ENCODE measurements at places on chromosomes 13 and 19.

DNA sequence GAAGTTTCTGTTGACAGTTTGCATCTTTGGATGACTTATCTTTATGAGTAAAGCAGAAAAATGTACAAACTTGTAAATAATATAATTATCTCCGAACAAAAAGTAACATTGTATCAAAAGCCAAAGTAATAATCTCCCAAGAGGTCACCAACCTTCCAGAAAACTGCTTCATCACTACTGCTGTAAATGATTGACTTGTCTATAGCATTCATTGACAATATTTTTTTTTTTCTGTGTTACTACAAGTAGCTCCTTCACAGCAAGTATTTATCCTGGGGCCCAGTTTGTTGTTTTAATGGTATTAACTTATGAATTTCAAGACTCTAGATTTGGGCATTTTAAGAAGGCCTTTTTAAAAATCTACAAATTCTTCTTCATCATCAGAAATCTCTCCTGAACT is 242.4 kb downstream of the KLF12 start:
- DNase-seq, result no peak

DNA sequence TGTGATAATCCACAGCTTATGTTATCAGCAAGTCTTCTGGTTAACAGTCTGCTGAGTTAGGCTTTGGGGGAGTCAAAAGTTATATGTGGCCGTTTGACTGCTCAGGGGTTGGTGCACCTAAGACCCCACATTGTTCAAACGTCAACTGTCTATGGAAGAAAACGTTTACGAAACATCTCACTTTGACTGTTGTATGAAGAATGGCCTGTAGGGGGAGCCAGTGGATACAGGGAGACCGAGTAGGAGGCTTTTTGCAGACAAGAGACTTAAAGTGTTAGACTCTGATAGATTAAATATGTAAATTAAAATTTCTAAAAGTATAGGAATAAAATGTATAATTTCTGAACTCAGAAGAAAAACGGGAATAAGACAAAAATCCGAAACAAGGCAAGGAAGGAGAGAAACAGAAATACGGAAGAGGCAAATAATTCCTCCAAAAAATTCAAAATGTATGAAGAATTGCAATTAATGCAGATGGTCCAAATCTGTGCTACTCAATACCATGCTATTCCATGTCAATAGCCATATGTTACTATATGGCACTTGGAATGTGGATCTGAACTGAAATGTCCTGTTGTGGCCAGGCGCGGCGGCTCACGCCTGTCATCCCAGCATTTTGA is 37.8 kb downstream of the TNFSF14 start:
- peak; percentile 49 for DNase-seq

GRCh38 chr19:13163609-13164342 is 13.6 kb downstream of the IER2 start:
- DNase-seq, result no peak

DNA sequence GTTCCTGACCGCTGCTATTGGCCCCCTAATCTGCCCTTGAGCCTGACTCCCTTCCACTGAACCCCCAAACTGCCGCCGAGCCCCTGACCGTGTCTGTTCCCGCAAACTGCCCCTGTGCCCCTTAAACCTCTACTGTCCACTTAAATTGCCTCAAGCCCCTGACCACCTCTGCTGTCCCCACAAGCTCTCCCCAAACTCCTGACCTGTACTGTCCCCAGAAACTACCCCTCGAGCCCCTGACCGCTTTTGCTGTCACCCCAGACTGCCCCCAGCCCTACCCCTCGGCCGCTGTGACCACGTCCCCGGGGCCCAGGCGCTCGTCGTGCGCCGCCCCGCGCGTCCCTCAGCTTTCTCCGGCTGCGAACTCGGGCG is 382 bp downstream of the ZNF77 start:
- DNase-seq, result no peak

GRCh38 chr13:44854313-44855060 is 134.8 kb downstream of the NUFIP1 start:
- DNase-seq, result no peak

- DNase-seq, result no peak
These were observed 1208.0 kb downstream of the DIAPH3 start for GRCh38 chr13:58955546-58956385.

DNA sequence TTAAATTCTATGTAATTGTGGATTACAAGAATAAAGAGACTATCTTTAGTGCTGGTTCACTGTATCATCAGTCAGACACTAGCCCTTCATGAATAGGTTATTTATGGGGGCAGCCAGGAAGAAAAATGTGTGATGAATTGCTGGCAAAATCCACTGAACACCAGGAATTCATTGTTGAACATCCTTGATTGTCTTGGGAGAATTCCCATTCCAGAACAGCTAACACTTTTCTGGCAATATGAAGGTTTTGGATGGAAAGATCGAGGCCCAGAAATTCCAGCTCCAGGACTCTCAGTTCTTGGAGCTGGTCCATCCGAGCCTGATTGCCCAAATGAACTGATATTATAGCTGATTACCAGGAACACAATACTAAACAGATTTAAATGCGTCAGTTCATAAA is 11.5 kb upstream of the SPART start:
- no peak for DNase-seq

GRCh38 chr19:46201454-46202310 is 27.9 kb upstream of the IGFL1 start:
- no peak for DNase-seq

GRCh38 chr13:32829676-32830335 is 186.4 kb upstream of the KL start:
- DNase-seq, result no peak

- no peak for DNase-seq
These were observed 52.5 kb upstream of the RXFP2 start for GRCh38 chr13:31686670-31687425.

DNA sequence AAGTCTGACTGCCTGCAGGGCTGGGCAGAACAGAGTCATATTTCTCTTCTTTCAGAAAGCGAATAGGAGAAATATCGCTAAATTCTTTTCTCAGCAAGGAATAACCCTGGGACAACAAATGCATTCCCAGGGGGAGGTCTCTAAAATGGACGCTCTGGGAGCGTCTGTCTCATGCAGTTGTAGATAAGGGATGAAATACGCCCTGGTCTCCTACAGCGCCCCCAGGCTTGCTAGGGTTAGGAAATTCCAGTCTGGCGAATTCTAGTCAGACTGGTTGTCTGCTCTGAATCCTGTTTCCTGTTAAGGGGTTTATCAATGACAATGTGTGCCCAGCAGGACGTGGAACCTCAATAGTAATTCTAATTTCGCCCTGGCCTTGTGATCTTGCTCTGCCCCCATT is 1214.1 kb downstream of the DIAPH3 start:
- DNase-seq, result no peak

- DNase-seq, result no peak
These were observed 291.0 kb downstream of the DLEU7 start for GRCh38 chr13:50552424-50552966.

DNA sequence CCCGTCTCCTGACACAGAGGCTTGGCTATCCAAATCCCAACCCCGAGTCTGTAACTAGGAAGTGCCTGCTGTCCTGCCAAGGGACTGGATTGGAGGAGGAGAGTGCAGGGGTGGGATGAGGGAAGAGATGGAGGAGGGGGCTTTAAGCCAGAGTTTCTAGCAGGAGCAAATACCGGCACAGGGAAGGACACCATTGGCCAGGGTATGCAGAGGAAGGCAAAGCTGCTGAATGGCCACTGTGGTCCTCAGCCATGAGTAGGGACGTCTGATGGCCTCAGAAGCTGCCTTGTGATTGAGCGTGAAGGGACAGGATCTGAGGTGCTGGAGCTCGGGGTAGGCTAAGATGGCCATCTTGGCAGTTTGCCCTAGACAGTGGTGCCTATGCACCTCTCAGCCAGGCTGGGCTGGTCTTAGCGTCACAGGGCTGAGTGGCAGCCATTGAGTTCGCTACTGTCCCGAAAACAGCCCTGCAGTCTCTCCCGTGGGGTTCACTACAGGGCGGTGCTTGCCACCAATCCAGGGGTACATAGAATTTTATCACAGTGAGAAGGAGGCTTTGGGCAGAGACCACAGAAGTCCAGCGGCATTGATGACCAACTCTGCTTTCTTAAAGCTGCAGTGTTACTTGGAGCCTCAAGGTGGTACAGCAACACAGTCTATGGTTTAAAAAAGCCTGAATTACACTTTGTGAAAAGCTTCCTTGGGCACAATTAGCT is 61.8 kb downstream of the AKAP11 start:
- no peak for DNase-seq

DNA sequence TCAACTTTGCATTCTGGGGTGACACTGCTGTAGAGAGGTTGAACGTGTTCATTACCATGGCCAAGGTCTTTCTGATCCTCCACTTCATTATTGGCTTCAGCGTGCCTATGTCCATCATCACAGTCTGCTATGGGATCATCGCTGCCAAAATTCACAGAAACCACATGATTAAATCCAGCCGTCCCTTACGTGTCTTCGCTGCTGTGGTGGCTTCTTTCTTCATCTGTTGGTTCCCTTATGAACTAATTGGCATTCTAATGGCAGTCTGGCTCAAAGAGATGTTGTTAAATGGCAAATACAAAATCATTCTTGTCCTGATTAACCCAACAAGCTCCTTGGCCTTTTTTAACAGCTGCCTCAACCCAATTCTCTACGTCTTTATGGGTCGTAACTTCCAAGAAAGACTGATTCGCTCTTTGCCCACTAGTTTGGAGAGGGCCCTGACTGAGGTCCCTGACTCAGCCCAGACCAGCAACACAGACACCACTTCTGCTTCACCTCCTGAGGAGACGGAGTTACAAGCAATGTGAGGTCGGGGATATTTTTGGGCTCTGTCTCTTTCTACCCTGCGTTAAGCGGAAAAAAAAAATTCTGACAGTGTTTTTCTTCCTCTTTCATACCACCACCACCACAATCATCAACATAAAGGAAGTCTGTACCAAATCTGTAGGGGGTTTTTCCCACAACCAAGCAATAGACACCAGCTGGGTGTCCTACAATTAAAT is 29.5 kb downstream of the FPR3 start:
- no peak for DNase-seq

GRCh38 chr19:10112895-10113591 is 1.6 kb downstream of the P2RY11 start:
- DNase-seq, result peak; percentile 43

- DNase-seq, result no peak
These were observed 19.8 kb upstream of the ISYNA1 start for GRCh38 chr19:18457483-18458331.

DNA sequence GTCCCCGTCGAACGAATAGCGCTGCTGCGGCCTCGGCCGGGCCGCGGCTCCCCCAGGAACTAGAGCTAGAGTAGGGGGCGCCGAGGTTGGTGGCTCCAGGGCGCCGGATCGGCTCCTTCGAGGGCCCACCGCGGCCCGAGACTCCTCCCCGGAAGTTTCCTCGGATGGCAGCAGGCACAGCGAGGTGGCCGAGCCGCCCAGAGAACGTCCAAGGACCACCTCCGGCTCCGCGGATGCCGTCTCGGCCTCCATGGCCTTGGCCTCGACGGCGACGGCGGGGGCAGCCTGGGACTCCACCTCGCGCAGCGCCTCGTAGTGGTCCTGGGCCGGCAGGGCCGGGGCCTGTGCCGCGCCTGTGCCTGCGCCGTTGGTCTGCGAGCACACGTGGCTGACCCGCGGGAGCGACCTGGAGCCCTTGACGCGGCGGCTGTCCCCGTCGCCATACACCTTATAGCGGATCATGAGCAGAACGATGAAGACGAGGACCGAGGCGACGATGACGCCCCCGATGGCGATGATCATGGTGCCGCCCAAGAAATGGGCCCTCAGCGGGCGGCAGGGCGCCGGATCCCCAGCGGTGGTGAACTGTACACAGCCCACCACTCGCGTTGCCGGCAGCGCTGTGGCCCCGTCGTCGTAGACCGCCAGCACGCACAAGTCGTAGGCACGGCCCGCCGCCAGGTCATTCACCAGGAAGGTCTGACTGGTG is 11.8 kb downstream of the IFNL1 start:
- DNase-seq, result no peak

DNA sequence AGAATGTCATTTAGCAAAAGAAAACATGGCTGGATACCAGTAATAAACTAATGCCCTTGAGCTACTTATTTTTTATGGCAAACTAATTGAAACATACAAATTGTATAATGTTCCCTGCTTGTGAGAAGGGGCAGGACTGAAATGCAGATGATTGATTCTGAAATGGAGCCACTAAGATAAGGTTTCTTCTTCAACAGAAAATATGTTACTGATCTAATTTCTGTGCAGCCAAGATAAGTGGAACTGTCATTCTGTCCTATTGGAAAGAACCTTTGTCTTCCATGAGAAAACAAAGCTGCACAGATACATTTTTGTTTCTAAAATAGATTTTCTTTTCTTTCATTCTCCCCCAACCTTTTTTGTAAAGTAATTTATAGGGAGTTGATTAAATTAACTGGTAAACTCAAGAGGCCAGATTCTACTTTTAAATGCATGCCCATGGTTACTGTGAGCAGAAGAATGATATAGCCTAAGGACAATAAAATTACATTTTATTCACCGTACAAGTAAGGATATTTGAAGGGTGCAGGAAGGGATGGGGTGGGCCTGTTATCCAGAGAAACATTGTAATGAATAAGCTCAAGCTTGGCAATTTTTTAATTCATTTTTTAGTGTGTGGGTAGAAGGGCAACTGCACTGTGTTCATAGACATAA is 39.9 kb downstream of the STARD13 start:
- no peak for DNase-seq

- no peak for DNase-seq
These were observed 153.4 kb downstream of the DPF1 start for GRCh38 chr19:38070573-38070972.

- DNase-seq, result no peak
These were observed 477.5 kb downstream of the SLITRK6 start for GRCh38 chr13:85321734-85322133.

- DNase-seq, result no peak
These were observed 3.2 kb downstream of the MAB21L1 start for GRCh38 chr13:35473206-35473775.

GRCh38 chr13:44331446-44331845 is 42.2 kb upstream of the SERP2 start:
- DNase-seq, result no peak

DNA sequence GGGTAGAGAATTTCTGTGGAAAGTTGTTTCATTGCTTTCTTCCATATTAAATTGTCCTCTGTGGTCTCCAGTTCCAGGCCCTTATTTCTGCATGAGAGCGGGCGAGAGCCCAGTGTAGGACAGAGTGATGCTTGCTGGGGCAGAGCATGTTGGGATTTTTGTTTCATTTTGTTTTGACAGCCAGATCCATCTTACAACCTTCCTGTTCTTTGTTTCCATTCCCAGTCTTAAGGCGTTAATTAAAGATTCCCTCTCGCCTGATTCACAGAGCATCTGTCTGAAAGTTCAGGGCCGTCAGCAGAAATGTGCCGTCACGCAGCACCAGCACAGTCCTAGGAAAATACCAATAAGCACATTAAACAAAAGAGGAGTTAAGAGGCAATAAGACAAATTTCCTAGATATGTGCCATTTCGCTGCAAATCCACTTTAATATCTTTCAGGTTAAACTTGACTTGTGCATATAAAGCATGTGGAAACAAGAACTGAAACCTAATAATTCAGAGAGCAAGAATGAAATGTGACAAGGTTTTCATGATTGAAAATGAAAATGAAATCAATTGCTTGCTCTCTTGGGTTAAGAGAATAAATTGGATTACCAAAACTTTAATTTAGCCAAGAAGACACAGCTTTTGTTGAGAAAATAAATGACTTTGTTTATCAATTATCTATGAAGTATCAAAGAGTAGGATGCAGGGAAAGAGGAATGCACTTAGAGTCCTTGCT is 210.7 kb upstream of the SLC10A2 start:
- DNase-seq, result no peak

GRCh38 chr19:3383121-3383722 is 16.8 kb downstream of the NFIC start:
- no peak for DNase-seq

- peak; percentile 75 for DNase-seq
These were observed 990 bp upstream of the ZMYM2 start for GRCh38 chr13:19957320-19958154.

- no peak for DNase-seq
These were observed 2428.4 kb downstream of the PCDH9 start for GRCh38 chr13:64801768-64802167.

Measured in T-helper 22 cell (primary cell).